ENCODE measurements at places on chromosomes 5 and 9. TPM values are rescaled to one million over a fixed set of nuclear protein-coding genes. Genes with fewer than 3 reads are reported as not detected.

- peak; percentile 83 for DNase-seq
These were observed 81.7 kb upstream of the ZBTB43 start for GRCh38 chr9:126722922-126723806.

GRCh38 chr5:120365656-120366446 lies 98.2 kb upstream of the PRR16 start:
- no peak for DNase-seq

SIT1 gene
- total RNA-seq: not detected

GRCh38 chr5:148790545-148791333 lies 35.7 kb upstream of the ADRB2 start:
- no peak for DNase-seq

DNA sequence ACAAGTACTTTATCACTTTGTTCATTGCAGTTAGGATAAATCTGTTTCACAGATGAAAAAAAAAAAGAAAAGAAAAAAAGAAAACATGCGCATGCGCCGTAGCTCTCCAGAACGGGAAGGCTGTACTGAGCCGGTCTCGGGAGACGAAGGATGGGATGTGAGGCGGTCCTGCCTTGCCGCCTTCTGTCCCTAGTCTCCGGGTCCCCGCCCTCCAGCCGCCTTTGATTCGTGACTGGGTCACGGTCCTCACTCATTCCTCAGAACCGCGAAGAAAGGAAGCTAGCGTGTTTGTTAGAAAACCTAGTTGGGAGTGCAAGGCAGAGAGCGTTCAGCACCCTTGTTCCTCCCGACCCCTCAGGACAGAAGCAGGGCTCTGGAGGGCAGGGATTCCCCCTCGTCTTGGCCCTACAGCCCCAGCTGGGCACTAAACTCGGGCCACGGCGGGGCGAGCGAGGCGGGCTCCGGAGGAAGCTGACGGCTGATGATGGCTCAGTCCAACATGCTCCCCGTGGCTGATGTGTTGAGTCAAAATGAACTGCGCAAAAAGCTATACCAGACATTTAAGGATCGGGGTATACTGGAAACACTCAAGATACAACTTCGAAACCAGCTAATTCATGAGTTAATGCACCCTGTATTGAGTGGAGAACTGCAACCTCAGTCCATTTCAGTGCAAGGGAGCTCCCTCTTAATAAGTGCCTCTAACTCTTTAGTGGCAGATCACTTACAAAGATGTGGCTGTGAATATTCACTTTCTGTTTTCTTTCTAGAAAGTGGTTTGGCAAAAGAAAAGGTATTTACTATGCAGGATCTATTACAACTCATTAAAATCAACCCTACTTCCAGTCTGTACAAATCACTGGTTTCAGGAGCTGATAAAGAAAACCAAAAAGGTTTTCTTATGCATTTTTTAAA lies 40.0 kb downstream of the CPLANE1 start:
- DNase-seq: no peak
